ENCODE measurements at places on chromosomes 11 and 22.

GRCh38 chr11:15726893-15727519 lies 612.3 kb downstream of the INSC start:
- DNase-seq = no peak

GRCh38 chr22:29480512-29481264 lies 670 bp downstream of the NEFH start:
- DNase-seq = no peak

DNA sequence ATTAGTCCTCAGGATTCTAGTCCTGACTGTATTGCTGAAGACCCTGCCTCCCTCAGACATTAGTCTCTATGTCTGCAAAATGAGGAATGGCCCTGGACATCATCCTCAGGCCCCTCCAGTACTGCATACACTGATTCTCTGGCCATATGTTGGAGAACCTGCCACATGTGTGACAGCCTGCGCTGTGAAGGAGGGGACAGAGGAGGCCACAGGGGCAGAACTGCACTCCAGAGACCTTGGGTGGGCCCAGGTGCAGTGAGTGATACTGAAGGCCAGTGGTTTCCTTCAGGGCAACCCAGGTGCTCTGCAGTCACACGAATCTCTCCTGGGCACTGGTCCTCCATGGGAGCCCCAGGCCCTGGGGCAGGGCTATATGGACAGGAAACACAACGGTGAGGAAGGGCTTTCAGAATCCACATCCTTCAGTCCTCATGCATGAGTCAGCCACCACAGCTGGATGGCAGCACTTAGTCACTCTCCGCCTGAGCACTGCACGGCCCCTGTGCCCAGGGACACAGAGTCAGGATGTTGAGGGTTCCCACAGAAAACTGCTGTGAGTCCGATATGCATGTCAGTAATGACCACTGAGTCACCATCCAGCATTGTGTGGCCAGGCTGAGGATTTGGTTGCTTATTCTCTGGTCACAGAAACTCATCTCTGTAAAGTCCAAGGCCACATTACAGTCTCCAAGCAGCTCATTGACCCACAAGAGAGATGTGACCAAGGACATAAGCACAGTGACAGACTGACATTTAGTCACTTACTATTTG lies 39.7 kb downstream of the ME3 start:
- no peak for DNase-seq

- no peak for DNase-seq
Observed at GRCh38 chr11:31827455-31828206, 16.5 kb upstream of the PAX6 start.

DNA sequence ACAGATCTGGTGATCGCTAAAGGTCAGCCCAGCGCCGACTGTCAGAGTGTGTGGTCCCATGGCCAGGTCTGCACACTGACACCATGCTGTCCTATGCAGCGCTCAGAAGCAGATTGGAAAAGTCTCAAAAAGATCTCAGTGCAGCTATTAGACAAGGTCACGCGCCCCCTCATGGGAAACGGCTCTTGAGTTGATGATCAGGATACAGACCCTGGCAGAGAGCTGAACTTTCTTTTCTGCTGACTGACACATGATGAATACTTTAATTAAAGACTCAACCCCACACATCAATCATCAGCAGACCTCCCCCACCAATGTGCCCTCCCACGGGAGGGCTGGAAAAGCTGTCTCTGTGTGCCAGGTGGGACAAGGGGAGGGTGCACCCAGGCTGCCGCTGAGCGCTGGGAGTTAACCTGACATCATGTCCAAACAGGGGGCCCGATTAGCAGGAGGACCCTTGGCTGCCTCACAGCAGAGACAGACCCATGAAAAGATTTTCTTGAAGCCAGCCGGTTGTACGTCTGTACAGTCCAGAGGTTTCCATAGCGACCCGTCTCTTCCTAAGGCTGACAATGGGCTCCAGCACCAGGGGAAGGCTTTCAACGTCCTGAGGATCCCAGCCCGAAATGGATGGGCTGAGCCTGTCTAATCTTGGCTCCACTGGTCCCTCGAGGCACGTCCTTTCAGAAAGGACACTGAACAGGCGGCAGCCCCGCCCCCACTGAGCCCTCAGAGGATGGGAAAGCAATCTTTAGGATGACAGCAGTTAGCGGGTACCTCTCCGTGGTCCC lies 26.9 kb downstream of the RASD2 start:
- DNase-seq = no peak

- no peak for DNase-seq
Observed at GRCh38 chr11:117972044-117972443, 14.2 kb upstream of the IL10RA start.

DNA sequence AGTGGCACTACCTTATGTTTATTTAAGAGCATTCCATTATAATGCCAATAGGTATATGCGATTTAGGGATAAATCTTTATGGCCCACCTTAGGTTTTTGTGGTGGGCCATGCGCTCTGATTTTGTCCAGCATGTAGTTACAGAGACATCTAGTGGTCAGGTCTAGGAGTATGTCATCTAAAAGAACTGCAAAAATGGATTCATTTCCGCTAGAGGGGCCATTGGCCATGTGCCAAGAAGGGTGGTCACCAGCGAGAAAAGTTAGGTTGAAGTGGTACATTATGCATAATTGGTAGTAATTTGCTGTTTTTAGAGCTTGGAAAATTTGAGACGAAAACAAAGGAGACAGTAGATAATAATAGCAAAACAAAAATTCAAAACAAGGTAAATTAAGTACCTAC lies 27.7 kb downstream of the LRRC4C start:
- DNase-seq = no peak

GRCh38 chr11:69310934-69311766 lies 17.2 kb downstream of the MYEOV start:
- no peak for DNase-seq

DNA sequence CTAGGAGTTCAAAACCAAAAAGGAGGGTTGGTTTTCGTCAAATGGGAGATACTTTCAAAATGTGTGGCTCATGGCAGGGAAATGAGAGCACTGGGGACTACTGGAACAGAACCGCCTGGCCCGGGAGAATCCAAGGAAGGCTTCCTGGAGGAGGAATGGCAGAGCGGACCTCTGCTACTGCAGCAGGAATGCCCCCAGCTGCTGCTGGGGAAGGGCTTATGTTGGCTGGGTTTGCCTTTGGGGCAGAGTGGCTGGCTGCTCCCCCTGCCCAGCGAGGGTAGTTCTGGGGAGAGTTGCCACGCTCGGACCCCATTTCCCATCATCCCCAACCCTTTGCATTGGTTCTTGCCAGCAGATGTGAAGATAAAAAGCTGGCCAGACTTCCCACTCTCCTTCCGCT lies 10.6 kb upstream of the APOBEC3A start:
- DNase-seq = no peak

DNA sequence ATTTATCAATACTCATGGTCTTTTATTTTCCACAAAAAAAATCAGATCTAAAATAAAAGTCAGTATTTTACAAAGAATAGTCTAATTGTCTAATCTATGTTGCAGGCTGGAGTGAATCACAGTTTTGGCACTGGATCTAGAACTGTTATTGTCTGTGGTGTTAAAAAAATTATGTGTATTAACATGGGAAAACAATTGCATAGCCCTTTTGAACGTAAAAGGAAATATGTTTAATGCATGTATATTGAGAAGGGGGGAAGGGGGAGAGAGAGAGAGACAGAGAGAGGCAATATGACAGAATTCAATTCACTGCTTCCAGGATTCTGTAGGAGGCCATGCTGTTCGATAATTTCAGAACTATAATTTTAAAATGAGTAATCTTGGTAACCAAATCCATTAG lies 324.9 kb upstream of the CCDC90B start:
- DNase-seq = no peak

GRCh38 chr22:37088750-37089408 lies 20.6 kb downstream of the TMPRSS6 start:
- no peak for DNase-seq

DNA sequence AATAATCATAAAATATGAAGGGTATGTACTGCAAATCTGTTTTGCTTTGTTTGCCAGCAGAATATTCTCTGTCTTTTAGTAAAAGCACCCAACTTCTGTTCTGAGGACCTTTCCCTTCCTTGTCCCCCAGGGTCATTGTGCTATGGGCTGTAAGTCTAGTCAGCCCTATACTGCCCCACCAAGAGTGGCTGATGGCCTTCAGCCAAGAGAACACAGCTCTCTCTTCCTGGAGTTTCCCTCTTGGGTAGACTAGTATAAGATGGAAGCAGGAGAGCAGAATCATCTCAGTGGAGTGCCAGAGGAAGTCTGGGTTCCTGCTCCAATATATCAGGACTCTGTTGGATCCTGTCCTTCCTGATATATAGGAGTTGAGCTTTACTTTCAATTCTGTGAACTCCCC lies 29.0 kb downstream of the MMP13 start:
- DNase-seq = no peak

GRCh38 chr22:47796128-47796908 lies 1033.9 kb downstream of the TBC1D22A start:
- no peak for DNase-seq

Measured in NCI-H1048 (cell line).